Spinal cord (tissue), 10 donors: ENCODE measurements at places on chromosomes 12 and 14.
A peak's percentile ranks its signal among the peaks of the same experiment; 100 is the strongest.

- DNase-seq = no peak
- H3K27ac ChIP-seq = no peak overlapping the region
- peaks cover 12% of the 10 kb centered on the region for H3K36me3 ChIP-seq
- peaks cover 21% of the 10 kb centered on the region for H3K4me1 ChIP-seq
- H3K27me3 ChIP-seq = no peaks in the 10 kb centered on the region
Measured at GRCh38 chr14:96081767-96082400, 42.7 kb downstream of the C14orf132 start.

- no peak overlapping the region for H3K4me3 ChIP-seq
- DNase-seq = no peak
- H3K4me1 ChIP-seq = peaks cover 62% of the 10 kb centered on the region
- H3K36me3 ChIP-seq = peaks cover 36% of the 10 kb centered on the region
Measured at GRCh38 chr12:168763-169525, 45.0 kb downstream of the SLC6A12 start.

DNA sequence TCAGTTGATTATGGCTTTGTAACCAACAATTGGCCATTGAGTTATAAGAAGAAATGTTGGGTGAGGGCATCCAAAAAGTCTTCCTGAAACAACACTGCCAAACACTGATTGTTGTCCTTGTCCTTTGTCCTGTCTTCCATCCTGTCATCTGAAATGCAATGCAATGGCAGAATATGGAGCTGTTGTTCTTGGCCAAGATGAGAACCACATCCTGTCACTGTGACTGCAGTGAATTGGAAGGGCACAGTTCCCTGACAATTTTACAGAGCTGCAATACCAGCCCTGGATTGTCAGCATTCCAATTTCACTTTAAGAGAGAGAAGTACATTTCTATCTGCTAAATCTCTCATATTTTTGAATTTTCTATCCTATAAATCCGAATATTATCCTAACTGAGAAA lies 613.3 kb downstream of the FLRT2 start:
- no peaks in the 10 kb centered on the region for H3K27me3 ChIP-seq
- no peaks in the 10 kb centered on the region for H3K4me1 ChIP-seq
- H3K36me3 ChIP-seq = no peaks in the 10 kb centered on the region
- H3K4me3 ChIP-seq = no peak overlapping the region

DNA sequence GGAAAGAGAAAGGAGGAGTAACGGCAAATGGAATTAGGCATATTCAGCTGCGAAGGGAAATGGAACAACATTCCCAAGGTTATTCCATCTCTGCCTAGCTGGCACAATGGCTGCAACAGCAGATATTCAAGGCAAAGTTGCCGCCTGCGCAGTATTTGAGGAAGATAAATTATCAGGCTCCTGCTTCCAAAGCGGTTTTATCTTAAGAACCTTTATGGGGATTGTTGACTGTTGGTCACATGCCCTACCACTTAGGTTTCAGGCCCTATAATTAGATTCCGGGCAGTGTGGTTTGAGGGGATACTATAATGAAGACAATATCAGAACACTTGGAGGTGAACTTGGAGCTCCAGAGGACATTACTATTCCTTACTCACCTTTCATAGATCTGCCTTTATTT lies 99.7 kb downstream of the FGD4 start:
- no peak for DNase-seq
- H3K27me3 ChIP-seq = no peaks in the 10 kb centered on the region
- no peak overlapping the region for H3K4me3 ChIP-seq

DNA sequence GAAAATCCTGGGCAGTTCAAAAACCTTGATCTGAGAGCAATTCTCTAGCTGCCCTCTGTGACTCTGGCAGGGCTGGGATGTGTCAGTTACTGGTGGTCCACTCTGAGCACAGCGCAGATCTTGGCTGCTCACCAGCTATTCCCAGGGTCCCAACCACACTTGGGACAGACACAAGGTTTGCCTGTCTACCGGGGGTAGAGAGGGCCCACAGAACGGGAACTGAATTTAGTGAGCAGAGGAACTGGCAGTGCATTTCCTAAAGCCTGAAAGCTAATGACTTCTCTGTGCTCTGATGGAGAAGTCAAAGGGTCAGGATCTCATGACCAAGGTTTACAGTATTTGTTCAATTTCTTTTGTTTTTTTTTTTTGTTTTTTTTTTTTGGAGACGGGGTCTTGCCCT lies 2.6 kb downstream of the PDE6H start:
- no peaks in the 10 kb centered on the region for H3K27me3 ChIP-seq
- H3K4me1 ChIP-seq = no peaks in the 10 kb centered on the region
- H3K36me3 ChIP-seq = no peaks in the 10 kb centered on the region
- no peak overlapping the region for H3K27ac ChIP-seq
- DNase-seq = no peak
- H3K4me3 ChIP-seq = no peak overlapping the region

DNA sequence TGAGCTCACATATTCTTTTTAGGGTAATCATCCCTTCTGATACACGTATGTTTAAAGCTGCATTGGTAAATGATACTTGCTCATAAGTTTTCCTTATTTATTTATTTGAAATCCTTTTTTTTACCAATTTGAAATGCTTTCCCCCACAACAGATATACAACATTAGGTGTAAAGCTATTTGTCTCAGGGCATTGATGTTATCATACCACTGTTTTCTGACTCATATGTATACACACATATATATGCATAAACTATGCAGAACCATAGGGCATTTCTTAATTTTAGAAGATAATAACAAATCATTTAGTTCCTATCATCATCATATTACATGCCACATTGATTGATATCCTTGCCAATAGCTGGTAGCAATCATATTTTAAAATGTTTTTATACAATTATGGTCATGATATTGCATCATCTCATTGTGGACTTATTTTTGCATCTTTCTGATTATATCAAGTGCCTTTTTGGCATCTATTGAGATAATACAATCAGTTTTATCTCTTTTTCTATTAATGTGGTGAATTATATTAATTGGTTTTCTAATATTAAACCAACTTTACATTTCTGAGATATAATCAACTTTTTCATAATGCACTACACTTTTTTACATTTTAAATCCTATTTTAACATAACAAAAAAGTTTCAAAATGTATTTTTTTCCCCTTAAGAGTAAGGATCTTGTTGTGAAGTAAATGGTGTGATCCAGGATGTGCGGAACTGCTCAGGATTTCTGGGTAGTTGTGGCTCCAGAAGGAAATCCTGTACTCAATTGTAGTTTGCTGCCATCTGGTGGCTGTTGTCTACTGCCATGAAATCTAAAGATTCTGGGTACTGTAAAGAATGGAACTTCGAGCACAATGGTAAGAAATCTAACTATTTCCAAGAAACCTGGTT lies 16.7 kb downstream of the OR9K2 start:
- DNase-seq = peak; percentile 3
- H3K27me3 ChIP-seq = no peaks in the 10 kb centered on the region
- no peaks in the 10 kb centered on the region for H3K4me1 ChIP-seq
- no peak overlapping the region for H3K4me3 ChIP-seq
- no peak overlapping the region for H3K27ac ChIP-seq
- no peaks in the 10 kb centered on the region for H3K36me3 ChIP-seq

- H3K27me3 ChIP-seq = no peaks in the 10 kb centered on the region
- peak overlapping the region; percentile 5 for H3K27ac ChIP-seq
- H3K36me3 ChIP-seq = no peaks in the 10 kb centered on the region
Measured at GRCh38 chr12:98513379-98514322, 1.7 kb upstream of the TMPO start.

DNA sequence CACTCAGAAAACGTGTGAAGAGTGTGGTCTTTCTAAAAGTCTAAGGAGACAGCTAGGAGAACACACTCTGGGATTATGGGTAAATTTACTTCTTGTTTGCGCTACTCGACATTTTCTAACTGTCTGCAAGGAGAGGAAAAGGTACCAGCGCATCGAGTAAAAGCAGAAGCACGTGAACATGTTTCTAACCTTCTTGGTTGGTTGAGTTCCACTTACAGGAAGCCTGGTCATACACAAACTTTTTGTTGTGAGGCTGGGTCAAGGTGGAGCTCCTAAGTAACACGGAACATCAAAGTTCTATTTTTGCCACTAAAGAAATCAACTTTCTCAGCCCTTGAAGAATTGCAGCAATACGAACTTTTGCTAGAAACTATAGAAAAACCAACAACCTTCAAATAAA lies 20.0 kb downstream of the ANKLE2 start:
- H3K4me1 ChIP-seq = no peaks in the 10 kb centered on the region
- H3K36me3 ChIP-seq = peaks cover 89% of the 10 kb centered on the region
- H3K4me3 ChIP-seq = no peak overlapping the region
- H3K27me3 ChIP-seq = no peaks in the 10 kb centered on the region
- DNase-seq = no peak

DNA sequence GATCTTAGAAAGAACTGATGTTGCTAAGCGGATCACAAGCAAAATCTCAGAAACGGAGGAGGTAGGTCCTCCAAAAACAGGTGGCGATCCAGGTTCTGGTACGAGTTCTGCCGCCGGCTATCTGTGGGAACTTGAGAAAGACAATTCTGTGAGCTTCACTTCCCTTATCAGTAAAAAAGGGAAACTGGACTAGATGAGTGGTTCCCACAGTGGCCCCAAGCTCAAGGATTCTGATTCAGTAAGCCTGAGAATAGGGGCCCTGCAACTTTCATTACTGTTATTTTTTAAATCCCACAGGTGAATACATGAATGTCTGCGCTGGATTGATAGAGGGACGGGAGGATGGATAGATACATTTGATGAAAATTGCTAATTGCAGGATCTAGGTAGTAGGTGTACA lies 160.2 kb downstream of the PPM1H start:
- no peak for DNase-seq
- peaks cover 4% of the 10 kb centered on the region for H3K4me1 ChIP-seq
- H3K27me3 ChIP-seq = peaks cover 2% of the 10 kb centered on the region
- no peaks in the 10 kb centered on the region for H3K36me3 ChIP-seq

GRCh38 chr12:10562306-10562933 lies 51.0 kb downstream of the MAGOHB start:
- H3K27me3 ChIP-seq = no peaks in the 10 kb centered on the region
- H3K4me3 ChIP-seq = no peak overlapping the region
- H3K4me1 ChIP-seq = no peaks in the 10 kb centered on the region
- H3K36me3 ChIP-seq = no peaks in the 10 kb centered on the region
- no peak overlapping the region for H3K27ac ChIP-seq
- peak; percentile 7 for DNase-seq

DNA sequence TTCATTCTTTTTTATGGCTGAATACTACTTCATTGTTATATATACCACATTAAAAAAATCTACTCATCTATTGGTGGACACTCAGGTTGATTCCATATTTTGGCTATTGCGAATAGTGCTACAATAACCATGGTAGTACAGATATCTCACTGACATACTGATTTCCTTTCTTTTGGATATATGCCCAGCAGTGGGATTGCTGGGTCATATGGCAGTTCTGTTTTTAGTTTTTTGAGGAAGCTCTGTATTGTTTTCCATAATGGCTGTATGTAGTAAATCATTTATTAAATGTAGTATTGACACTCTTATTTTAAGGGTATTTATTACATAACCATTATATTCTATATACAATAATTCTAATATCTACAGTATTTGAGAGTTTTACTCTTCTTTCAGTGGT lies 43.7 kb downstream of the PTCSC3 start:
- H3K4me3 ChIP-seq = no peak overlapping the region
- DNase-seq = no peak
- H3K4me1 ChIP-seq = no peaks in the 10 kb centered on the region
- no peaks in the 10 kb centered on the region for H3K27me3 ChIP-seq

- no peak overlapping the region for H3K4me3 ChIP-seq
- H3K36me3 ChIP-seq = no peaks in the 10 kb centered on the region
- H3K27me3 ChIP-seq = no peaks in the 10 kb centered on the region
- H3K4me1 ChIP-seq = peaks cover 14% of the 10 kb centered on the region
Measured at GRCh38 chr14:93951635-93952540, 24.5 kb downstream of the ASB2 start.

GRCh38 chr12:110590806-110591326 lies 7.7 kb upstream of the PPTC7 start:
- no peak overlapping the region for H3K27ac ChIP-seq
- no peak for DNase-seq
- H3K27me3 ChIP-seq = no peaks in the 10 kb centered on the region
- no peak overlapping the region for H3K4me3 ChIP-seq

DNA sequence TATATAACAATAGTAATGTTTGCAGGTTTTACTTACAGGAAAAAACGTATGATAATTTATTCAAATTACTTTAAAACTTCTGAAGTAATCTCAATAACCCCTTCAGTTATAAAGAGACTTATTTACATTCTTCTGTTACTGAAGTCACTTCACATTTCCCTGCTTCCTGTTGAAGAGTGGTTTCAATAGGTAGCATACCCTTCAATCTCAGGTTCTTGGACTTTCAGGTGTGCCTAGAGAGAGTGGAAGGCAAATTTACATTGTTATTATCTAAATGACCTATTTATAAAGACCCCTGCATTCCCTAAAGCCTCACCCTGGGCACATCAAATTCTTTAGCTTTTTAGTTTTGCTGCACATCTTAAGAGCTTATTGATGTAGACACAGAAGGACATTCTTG lies 137.6 kb upstream of the AEBP2 start:
- no peak overlapping the region for H3K4me3 ChIP-seq
- no peaks in the 10 kb centered on the region for H3K27me3 ChIP-seq
- H3K27ac ChIP-seq = no peak overlapping the region
- H3K36me3 ChIP-seq = peaks cover 15% of the 10 kb centered on the region
- no peaks in the 10 kb centered on the region for H3K4me1 ChIP-seq
